Stimulated activated CD8-positive, alpha-beta memory T cell treated with anti-CD3 and anti-CD28 coated beads, Interleukin-4, amount 100 ng/mL, for 1 hour (primary cell): ENCODE measurements at places on chromosomes 5 and 9.

DNA sequence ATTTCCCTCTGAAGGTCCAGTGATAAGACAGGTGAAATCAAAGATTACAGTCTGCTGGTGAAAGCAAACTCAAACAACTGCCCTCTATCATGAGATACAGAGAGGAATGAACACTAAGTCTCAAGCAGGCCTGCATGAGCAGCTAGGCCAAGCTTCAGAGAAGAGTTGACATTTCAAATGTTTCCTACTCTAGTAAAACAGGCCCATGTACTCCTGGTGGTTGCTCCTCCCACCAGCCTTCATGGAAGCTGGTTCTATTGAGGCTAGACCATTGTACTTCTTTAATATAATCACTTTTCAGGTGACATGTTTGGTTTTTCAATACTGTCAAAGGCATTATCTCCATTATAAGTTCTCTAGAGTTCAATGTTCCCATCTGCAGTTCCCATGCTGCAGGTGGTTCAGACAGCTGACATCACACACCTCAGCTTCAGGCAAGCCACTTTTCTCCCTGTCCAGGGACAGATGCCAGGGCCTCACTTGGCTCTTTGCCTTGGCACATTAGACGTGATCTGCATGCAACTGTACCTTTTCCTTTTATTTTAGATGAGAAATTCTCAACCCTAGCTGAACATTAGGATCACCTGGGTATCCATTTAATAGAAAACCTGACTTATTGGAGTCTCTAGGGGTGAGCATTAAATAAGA, 89.8 kb downstream of the PIK3R1 start:
- DNase-seq, result no peak

GRCh38 chr5:174972291-174972690, 247.9 kb downstream of the MSX2 start:
- DNase-seq, result no peak

DNA sequence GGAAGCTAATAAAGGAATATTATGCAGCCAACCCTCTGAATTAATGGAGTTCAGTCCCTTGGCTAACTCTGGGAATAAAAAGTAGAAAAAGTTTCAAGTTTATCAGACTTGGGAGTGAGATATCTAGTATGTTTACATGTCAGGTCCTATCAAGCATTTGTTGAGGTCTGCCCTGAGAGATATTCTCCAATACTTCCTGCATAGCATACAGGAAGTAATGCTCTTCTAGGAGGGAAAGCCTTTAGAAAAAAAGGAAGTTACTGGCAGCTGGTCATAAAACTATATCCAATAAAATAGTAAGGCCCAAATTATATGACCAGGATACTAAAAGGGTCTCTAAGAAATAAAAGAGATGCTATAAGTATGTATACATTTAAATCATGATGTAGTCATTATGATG, 594.1 kb upstream of the FTMT start:
- no peak for DNase-seq

- DNase-seq, result no peak
Measured at GRCh38 chr9:114954956-114955582, 24.7 kb upstream of the TNFSF8 start.

- no peak for DNase-seq
Measured at GRCh38 chr5:147140558-147140957, 94.3 kb upstream of the STK32A start.

DNA sequence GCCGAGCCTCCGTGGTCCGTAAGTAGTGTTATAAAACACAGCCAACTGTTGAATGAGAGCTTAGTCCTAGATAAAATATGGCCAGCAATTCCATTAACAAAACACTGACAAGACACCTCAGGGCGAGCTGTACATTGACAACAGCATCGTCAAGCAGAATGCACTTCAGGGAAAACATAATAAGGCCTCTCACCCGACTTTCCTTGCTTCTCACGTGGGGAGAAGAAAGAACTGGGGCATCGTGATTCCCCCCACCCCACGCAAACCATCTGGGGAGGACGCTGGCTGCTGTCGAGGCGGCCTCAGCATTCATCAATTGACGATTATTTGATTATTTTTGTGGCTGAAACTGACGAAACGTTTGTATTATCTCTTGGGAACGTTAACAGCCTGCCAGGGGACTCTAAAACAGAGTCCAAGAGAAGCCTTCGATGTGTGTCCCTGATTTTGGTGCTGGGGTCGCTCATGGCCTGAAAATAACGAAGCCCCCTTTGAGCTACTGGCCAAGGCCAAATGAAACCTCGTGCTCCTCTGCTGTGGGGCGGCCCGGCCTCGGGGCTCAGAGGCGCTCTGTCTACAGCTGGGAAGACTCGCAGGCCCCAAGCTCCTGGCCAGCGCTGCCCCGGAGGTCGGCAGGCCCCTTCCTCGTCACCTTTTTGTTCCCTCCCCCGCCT, 464 bp downstream of the GDF9 start:
- DNase-seq, result no peak

DNA sequence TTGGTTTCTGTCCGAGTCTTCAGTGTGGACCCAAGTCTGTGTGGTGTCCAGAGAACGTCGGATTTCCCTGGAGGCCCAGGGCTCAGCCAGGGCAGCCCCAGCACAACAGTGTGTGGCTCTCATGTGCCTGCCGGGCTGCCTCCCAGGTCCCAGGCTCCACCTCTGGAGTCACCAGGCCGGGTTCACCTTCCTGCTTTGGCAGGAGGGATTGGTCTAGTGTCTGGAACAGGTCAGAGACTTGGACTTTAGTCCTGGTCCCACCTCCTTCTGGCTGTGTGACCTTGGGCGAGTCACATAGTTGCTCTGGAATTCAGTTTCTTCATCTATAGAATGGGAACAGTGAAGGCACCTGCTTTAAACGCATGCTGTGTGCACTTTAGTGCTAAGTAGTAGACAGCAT, 3.2 kb downstream of the DOLPP1 start:
- no peak for DNase-seq

GRCh38 chr9:131323629-131324028, 34.1 kb downstream of the PLPP7 start:
- DNase-seq, result no peak

DNA sequence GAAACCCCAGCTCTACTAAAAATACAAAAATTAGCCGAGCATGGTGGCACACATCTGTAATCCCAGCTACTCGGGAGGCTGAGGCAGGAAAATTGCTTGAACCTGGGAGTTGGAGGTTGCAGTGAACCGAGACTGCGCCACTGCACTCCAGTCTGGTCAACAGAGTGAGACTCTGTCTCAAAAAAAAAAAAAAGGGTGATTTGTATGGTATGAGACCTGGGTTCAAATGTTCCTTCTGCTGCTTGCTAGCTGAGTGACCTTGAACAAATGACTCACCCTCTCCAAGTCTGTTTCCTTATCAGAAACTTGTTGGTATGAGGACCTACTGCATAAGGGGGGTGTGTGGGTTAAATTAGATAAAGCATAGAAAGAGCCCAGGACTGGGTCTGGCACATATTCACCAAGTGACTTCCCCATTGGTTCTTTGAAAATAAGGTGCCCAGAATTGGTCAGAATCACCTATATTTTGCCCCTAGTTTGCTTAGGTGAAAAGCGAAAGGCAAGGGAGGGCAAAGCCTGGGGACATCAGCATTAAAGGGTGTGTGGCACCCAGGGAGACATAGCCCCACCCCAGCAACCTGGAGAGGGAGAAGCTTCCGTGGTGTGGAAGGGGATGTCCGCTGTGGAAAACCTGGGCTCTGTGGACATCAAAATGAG, 9.9 kb downstream of the SLC25A25 start:
- no peak for DNase-seq
